ENCODE measurements at places on chromosomes 4 and X. TPM values are rescaled to one million over a fixed set of nuclear protein-coding genes. Genes with fewer than 3 reads are reported as not detected.

TAF7L gene
- 0.34 TPM for total RNA-seq

GRCh38 chr4:123351713-123352112, 44.9 kb upstream of the SPRY1 start:
- DNase-seq, result no peak

GRCh38 chr4:22241415-22241814, 274.5 kb downstream of the ADGRA3 start:
- no peak for DNase-seq

- no peak for DNase-seq
Observed at GRCh38 chr4:25098964-25099891, 61.0 kb downstream of the SEPSECS start.

- DNase-seq, result no peak
Observed at GRCh38 chr4:182717788-182718583, 199.2 kb downstream of the DCTD start.

DNA sequence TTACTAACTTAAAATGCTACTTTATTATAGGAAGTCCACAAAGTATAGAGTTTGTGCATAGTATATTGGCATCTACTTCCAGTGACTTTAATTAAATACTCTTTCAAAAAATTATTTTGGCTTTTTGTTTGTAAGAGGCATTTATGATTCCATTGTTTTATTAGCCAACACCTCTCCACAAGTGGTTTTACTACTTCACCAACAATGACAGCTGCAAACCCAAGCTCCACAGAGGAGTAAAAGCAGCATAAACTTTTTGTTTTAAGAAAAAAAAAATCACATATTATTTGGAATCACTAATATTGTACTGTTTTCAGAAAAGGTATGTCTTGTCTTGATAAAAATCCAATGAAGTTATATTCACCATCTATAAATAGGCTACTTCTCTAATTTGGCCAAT, 88.5 kb downstream of the FIP1L1 start:
- no peak for DNase-seq

- no peak for DNase-seq
Observed at GRCh38 chrX:45768666-45769236, 568.1 kb upstream of the DIPK2B start.

Measured in suprapubic skin (tissue), 4 donors.